ENCODE measurements at places on chromosomes 3 and 15.

DNA sequence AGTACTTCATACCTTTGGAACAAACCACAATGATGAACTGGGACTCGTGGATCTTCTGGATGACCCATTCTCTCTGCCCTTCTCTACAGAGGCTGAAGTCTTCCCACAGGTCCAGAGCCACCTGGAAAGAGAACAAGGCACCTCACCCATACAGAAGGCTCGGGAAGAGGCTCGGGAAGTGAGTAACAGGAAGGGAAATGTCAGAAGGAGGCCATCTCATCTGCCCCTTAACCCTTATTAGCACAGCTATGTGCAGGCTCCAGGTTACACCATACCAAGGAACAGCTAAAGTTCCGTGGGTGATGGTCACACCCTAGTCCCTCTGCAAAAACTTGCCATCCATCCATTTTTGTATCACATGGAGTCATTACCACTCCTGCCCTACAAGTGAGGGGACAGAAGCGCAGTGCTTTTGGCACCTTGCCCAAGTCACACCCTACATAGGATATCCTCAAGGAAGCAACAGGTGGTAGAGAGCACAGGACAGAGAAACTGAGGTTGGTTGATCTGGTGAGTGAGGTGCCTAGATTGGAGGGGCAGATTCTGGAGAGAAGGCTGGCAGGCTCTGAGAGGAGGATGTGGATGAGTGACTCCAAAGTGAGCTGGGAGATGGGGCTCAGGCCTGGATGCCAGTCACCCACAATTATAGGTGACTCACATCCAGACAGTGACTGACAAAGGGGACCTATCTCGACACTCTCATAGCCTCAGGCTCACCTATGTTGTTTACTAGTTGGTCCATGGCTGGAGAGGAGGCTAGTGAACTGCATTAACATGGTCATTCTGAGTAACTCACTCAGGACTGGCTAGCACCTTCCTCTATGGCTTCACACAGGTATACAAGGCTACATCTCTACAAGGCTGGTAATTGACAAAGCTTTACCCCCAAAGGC is 38.2 kb downstream of the SPATA12 start:
- DNase-seq, result no peak

- DNase-seq, result no peak
Measured at GRCh38 chr3:36686516-36686915, 77.8 kb downstream of the DCLK3 start.

DNA sequence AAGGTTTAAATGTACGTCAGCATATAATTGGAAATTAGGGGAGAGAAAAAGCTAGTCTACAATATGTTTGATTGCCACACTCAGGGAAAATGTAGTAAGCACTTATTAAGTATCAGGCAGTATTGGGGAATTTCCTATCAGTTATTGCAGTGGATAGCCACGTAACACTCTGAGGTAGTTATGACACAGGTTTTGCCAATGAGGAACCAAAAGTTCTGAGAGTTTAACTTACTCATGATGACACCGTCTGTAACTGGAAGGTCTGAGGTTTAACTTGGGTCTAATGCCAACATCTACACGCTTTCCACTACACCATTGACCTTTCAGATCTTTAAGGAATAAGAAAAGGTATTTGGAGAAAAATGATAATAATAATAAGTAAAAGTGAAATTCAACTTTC is 89.5 kb downstream of the ZMAT3 start:
- no peak for DNase-seq

GRCh38 chr15:71781179-71781964 is 29.0 kb upstream of the NR2E3 start:
- DNase-seq, result no peak

DNA sequence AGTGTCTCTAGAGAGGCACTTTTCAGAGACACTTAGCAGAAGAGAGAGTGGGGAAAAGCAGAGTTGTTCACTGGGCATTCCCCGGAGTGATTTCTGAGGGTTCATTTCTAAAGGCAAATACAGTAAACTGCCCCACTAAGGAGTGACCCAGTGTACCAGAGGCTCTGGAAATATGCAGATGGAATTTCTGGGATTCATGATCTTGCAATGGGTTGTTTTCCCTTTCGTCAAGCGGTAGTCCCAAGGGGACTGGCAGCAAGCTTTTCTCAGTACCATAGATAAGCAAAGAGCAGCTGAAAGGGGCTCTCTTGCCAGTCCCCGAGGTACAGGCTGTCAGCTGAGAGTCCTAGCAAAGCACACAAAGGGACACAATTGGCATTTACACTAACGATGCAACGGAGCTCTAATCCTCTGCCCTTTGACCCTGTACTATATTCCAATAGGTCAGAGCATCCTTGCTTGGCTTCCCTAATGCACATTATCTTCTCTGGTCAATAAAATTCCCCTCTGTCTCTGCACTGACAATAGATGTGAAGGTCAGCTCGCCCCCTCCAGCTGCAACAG is 155.6 kb downstream of the SEMA6D start:
- no peak for DNase-seq

GRCh38 chr3:57691411-57692132 is 1.3 kb downstream of the DENND6A start:
- no peak for DNase-seq

GRCh38 chr3:59660852-59661625 is 611.2 kb upstream of the CFAP20DC start:
- no peak for DNase-seq
